ENCODE measurements at places on chromosomes 1 and 21.

DNA sequence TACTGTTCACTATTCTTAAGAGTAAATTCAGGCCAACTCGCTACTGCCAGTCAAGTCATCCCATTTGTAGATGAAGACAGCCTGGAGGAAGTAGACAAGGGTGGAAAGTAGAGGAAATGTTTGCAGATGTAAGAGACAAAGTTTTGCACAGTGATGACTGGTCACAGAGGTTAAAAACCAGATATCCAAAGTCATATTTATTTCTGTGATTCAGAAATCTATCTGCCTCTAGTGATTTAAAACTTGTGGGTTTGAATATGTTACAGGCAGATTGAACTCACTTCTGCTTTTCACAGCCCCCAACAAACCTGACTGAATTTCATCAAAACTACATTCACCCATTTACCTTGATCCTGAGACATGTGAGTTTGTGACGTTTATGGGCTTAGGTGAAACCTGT, 484.7 kb upstream of the C1orf87 start:
- no peaks in the 10 kb centered on the region for H3K4me1 ChIP-seq
- no peak overlapping the region for H3K4me3 ChIP-seq
- DNase-seq = no peak
- no peaks in the 10 kb centered on the region for H3K27me3 ChIP-seq
- no peak overlapping the region for H3K27ac ChIP-seq
- no peaks in the 10 kb centered on the region for H3K36me3 ChIP-seq

DNA sequence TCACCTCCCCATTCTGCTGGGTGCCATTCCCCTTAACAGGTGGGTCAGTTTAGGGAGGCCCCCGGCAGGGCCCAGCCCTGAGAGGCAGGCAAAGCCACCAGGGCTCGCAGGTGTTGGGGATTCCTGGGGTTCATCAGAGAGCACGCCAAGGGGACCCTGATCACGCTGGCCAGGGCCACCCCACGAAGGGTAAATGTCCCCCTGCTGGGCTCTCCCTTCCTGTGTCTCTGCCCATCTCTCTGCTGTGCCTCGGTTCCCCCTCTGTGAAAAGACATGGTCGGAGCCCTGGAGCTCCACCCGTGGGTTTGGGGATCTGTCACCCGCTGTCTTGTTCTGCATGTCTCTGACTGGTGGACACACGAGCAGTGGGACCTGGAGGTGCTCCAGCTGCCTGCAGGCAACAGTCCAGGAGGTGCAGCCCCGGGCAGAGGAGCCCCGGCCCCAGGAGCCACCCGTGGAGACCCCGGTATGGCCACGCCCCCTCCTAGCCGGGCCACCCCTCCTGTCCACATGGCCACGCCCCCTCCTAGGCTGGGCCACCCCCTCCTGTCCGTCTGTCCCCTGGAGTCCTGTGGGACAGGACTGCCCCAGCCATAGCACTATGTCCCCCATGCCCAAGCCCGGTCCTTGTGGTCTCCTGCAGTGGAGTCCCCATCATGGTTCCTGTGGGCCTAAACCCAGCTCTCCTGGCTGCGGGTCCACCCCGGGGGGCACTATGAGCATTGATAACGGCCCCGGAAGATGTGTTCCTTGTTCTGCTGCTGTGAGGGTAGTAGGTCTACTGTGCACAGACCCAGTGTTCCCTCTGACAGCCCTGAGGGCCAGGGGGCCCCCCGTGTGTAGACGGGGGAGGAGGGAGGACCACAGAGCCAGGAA, 6.5 kb downstream of the AIRE start:
- no peak overlapping the region for H3K4me3 ChIP-seq
- H3K27me3 ChIP-seq = no peaks in the 10 kb centered on the region
- H3K4me1 ChIP-seq = peaks cover 14% of the 10 kb centered on the region
- no peak overlapping the region for H3K27ac ChIP-seq
- H3K36me3 ChIP-seq = no peaks in the 10 kb centered on the region
- DNase-seq = no peak

DNA sequence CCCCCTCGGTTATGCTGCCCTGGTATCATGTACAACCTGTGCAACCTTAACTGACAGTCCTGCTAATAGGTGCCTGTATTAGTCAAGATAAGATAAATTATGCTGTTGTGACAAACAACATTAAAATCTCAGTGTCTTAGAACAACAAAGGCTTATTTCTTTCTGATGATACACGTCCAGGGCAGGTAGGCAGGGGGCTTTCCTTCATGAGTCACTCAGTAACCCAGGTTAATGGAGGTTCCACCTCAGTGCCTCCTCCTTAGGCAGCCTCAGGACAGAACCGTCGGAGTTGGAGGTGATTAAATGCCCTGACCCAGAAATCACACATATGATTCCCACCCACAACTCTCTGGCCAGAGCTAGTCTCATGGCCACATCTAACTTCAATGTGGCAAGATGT, 94.6 kb upstream of the CASZ1 start:
- no peak overlapping the region for H3K4me3 ChIP-seq
- no peaks in the 10 kb centered on the region for H3K27me3 ChIP-seq
- H3K27ac ChIP-seq = no peak overlapping the region
- no peak for DNase-seq
- H3K36me3 ChIP-seq = no peaks in the 10 kb centered on the region
- peaks cover 9% of the 10 kb centered on the region for H3K4me1 ChIP-seq

DNA sequence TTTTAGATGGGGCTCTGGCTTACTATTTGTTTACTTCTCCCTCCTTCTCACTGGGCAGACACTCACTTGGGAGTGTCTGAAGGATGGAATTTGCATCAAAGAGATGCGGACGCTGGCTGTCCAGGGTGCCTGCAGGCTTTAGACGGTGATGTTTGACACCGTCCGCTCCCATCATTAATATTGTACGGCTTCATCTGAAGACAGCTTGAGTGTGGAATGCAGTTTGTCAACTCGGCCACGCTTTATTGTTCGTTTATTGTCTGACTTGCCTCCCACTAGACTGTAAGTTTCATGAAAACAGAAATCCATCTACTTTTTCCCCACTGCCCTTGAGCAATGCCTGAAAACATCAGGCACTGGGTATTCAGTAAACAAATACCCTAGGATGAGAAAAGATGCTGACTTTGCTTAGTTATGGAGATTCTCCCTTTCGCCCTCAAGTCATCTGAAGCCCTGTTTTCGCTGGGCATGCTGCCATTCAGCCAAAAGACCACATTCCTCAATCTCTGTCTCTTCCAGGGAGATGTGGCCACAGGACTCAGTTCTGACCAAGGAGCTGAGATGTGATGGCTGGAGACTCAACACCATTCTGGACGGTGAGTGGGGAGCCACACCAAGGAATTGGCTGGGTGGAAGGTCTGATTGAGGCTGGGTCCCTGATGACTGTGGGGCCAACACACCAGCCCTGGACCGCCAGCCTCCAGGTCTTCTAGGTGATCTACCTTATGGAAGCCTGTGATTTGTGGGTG, 87.6 kb downstream of the BCAR3 start:
- H3K4me3 ChIP-seq = no peak overlapping the region
- H3K27me3 ChIP-seq = no peaks in the 10 kb centered on the region
- peaks cover 5% of the 10 kb centered on the region for H3K4me1 ChIP-seq
- H3K27ac ChIP-seq = no peak overlapping the region

- no peaks in the 10 kb centered on the region for H3K27me3 ChIP-seq
- no peak overlapping the region for H3K4me3 ChIP-seq
- H3K4me1 ChIP-seq = no peaks in the 10 kb centered on the region
- no peaks in the 10 kb centered on the region for H3K36me3 ChIP-seq
- DNase-seq = no peak
- H3K27ac ChIP-seq = no peak overlapping the region
These were observed 484.9 kb downstream of the SETD4 start for GRCh38 chr21:35575280-35575915.

- H3K4me3 ChIP-seq = no peak overlapping the region
- no peak overlapping the region for H3K27ac ChIP-seq
- no peaks in the 10 kb centered on the region for H3K27me3 ChIP-seq
- no peak for DNase-seq
- H3K4me1 ChIP-seq = no peaks in the 10 kb centered on the region
These were observed 14.6 kb upstream of the SLC2A1 start for GRCh38 chr1:42973286-42973685.

GRCh38 chr21:33234635-33235520, 5.1 kb downstream of the IFNAR2 start:
- no peaks in the 10 kb centered on the region for H3K27me3 ChIP-seq
- no peak overlapping the region for H3K4me3 ChIP-seq
- H3K4me1 ChIP-seq = 0 out of 2 replicates have a peak, but pooled peaks cover 4% of the 10 kb centered on the region
- no peak for DNase-seq
- H3K27ac ChIP-seq = no peak overlapping the region
- no peaks in the 10 kb centered on the region for H3K36me3 ChIP-seq

- H3K36me3 ChIP-seq = no peaks in the 10 kb centered on the region
- H3K27me3 ChIP-seq = no peaks in the 10 kb centered on the region
- no peak overlapping the region for H3K27ac ChIP-seq
- no peak for DNase-seq
- no peaks in the 10 kb centered on the region for H3K4me1 ChIP-seq
These were observed 18.9 kb downstream of the SLC6A9 start for GRCh38 chr1:44012404-44012803.

DNA sequence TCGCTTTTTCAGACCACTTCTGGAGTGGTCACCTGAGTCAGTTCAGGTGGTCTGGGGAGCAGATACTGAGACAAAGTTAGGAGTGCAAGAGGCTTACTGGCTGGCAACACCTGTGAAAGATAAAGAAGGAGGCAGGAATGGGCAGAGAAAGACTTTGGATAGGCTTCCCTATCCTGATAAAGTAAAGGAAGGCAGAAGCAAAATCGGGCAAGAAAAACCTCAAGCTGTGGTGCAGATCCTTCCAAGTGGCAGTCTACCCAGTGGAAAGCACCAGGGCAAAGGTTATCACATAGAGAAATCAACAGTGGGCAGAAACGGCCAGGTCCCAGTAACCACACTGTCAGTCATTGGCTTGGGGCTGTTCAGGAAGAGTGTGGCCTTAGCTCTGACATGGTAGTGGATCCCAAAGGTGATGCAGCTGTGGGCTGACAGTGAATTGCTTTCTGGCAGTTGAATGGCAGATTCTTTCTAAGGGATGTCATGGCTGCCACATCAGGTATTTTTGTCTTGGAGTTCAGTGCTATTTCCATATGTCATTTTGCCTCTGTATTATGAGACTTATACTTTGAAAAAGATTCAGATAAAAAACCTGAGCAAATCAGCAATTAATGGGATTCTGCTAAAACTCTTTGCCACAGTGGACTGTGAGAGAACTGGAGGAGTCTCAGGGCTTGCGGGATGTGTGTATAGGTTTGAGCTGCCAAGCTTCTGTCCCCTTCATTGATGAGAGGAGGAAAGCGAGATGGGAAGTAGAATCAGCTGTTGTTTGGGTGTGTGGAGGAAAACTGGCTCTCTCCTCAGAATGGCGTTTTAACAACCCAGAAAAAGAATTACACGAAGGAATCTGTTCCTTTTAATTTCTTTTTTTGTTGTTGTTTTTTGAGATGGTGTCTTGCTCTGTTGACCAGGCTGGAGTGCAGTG, 8.1 kb upstream of the CGN start:
- no peaks in the 10 kb centered on the region for H3K4me1 ChIP-seq
- no peak for DNase-seq
- no peaks in the 10 kb centered on the region for H3K36me3 ChIP-seq

GRCh38 chr1:179369751-179370341, 4.1 kb downstream of the AXDND1 start:
- H3K27me3 ChIP-seq = no peaks in the 10 kb centered on the region
- DNase-seq = peak; percentile 48
- no peaks in the 10 kb centered on the region for H3K4me1 ChIP-seq
- no peak overlapping the region for H3K27ac ChIP-seq
- no peaks in the 10 kb centered on the region for H3K36me3 ChIP-seq

DNA sequence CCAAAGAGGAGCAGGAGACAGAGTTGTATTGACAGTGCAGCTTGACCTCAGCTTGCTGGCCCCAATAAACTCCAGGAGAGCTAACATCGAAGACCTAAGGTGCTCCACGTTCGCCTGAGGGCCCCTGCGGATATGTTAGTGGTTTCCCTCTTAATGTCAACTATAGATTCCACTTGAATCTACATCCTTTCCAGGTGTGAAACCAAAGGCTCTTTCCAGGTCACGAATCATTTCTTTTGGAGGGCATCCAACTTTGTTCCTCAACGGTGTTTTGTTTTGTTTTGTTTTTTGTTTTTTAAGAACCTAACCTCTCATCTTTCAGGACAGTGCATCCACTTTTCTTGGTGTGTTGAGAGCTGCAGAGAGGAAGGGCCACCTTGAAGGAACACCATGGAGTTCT, 267.6 kb upstream of the SGIP1 start:
- H3K4me3 ChIP-seq = no peak overlapping the region

GRCh38 chr1:22521692-22522091, 41.6 kb upstream of the EPHA8 start:
- no peak overlapping the region for H3K4me3 ChIP-seq
- no peak overlapping the region for H3K27ac ChIP-seq
- H3K4me1 ChIP-seq = no peaks in the 10 kb centered on the region
- no peak for DNase-seq
- H3K27me3 ChIP-seq = no peaks in the 10 kb centered on the region
- H3K36me3 ChIP-seq = peaks cover 21% of the 10 kb centered on the region

GRCh38 chr1:12287869-12288268, 58.0 kb downstream of the VPS13D start:
- H3K27ac ChIP-seq = no peak overlapping the region
- no peaks in the 10 kb centered on the region for H3K27me3 ChIP-seq
- no peaks in the 10 kb centered on the region for H3K36me3 ChIP-seq
- no peak for DNase-seq
- H3K4me3 ChIP-seq = no peak overlapping the region

- no peaks in the 10 kb centered on the region for H3K27me3 ChIP-seq
- no peak for DNase-seq
These were observed 1.3 kb downstream of the CDC42BPA start for GRCh38 chr1:227317011-227317451.

- H3K4me3 ChIP-seq = no peak overlapping the region
- no peaks in the 10 kb centered on the region for H3K27me3 ChIP-seq
- H3K27ac ChIP-seq = no peak overlapping the region
- no peaks in the 10 kb centered on the region for H3K4me1 ChIP-seq
- no peak for DNase-seq
- no peaks in the 10 kb centered on the region for H3K36me3 ChIP-seq
These were observed 21.5 kb upstream of the ST6GALNAC3 start for GRCh38 chr1:76053021-76053420.

DNA sequence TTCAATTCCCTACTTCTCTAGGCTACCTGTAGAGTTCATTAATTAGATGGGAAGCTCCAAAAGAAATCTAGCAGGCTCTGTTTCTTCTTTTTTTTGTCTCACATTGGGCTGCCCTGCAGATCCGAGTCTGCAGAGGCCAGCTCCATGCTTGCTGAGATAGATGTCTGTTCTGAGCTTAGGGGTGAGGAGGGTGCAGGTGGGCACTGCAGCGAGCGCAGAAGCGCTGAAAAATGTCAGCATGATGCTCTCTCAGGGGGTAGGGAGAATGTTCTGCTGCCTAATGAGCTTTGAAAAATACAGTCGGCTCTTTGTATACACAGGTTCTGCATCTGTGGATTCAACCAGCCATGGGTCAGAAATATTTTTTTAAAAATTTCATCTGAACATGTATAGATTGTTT, 56.8 kb upstream of the KCNA3 start:
- DNase-seq = no peak
- no peaks in the 10 kb centered on the region for H3K36me3 ChIP-seq
- H3K4me3 ChIP-seq = no peak overlapping the region
- no peak overlapping the region for H3K27ac ChIP-seq
- no peaks in the 10 kb centered on the region for H3K4me1 ChIP-seq

- no peak for DNase-seq
- peaks cover 40% of the 10 kb centered on the region for H3K4me1 ChIP-seq
- no peaks in the 10 kb centered on the region for H3K36me3 ChIP-seq
- no peak overlapping the region for H3K4me3 ChIP-seq
These were observed 40.6 kb upstream of the RAB4A start for GRCh38 chr1:229230140-229230892.

GRCh38 chr1:64171797-64172281, 31.6 kb upstream of the UBE2U start:
- no peaks in the 10 kb centered on the region for H3K27me3 ChIP-seq
- no peak for DNase-seq
- peaks cover 12% of the 10 kb centered on the region for H3K4me1 ChIP-seq
- H3K36me3 ChIP-seq = no peaks in the 10 kb centered on the region
- H3K4me3 ChIP-seq = no peak overlapping the region
- H3K27ac ChIP-seq = no peak overlapping the region

Data from Panc1 (cell line).